Lung microvascular endothelial cell (primary cell): ENCODE measurements at places on chromosomes 1 and 21. TPM values are rescaled to one million over a fixed set of nuclear protein-coding genes. Genes with fewer than 3 reads are reported as not detected.

KIAA1614 gene
- total RNA-seq, result 1.5 and 3.6 TPM in 2 replicates

GRCh38 chr1:117067533-117068370, 7.6 kb downstream of the TTF2 start:
- DNase-seq, result peak; percentile 72

DNA sequence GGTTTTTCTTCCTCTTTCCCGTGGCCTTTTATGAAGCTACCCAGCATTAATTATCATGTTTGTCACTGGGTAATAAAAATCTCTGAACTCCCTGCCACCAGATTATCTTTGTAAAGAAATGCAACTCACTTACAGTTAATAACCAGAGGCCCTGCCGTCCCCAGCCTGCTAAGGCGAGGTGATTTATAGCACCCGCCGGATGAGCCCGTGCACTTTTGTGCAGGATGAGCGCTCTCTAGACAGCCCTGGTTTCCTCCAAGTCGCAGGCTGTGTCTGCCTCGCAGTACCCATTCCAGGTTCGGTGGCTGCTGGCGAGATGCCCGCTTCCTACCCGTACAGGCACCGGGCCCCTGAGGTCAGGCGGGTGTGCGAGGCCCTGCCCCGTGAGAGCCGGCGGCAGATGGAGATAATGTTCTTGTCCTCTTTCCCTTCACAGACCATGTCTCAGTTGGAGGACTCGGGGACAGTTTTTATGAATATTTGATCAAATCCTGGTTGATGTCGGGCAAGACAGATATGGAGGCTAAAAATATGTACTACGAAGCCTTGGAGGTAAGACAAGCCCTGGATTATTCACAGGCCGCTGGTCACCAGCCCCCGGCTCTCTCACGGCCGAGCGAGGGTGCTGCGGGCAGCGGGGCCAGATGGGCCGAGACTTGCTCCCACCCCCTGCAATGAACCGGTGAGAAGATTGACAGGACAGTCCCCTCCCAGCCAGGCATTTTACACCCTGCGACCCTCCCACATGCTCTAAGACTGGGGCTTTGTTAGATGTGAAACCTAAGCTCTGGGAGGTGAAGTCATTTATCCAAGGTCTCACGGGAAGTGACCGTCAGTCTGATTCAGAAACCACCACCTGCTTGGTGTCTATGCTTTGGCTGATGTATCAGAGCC, 28.5 kb upstream of the SELENON start:
- DNase-seq, result no peak

GRCh38 chr1:114457675-114458236, 53.2 kb downstream of the TRIM33 start:
- no peak for DNase-seq

- no peak for DNase-seq
Observed at GRCh38 chr1:17414022-17414421, 25.5 kb downstream of the RCC2 start.

SLC9C2 gene
- total RNA-seq, result not detected in 2 replicates
